Activated CD4-positive, alpha-beta T cell treated with anti-CD3 and anti-CD28 coated beads, Interleukin-2, amount 10 ng/mL, durations not matched to agents 7 days and 5 days (primary cell): ENCODE measurements at places on chromosomes 2 and 18.

DNA sequence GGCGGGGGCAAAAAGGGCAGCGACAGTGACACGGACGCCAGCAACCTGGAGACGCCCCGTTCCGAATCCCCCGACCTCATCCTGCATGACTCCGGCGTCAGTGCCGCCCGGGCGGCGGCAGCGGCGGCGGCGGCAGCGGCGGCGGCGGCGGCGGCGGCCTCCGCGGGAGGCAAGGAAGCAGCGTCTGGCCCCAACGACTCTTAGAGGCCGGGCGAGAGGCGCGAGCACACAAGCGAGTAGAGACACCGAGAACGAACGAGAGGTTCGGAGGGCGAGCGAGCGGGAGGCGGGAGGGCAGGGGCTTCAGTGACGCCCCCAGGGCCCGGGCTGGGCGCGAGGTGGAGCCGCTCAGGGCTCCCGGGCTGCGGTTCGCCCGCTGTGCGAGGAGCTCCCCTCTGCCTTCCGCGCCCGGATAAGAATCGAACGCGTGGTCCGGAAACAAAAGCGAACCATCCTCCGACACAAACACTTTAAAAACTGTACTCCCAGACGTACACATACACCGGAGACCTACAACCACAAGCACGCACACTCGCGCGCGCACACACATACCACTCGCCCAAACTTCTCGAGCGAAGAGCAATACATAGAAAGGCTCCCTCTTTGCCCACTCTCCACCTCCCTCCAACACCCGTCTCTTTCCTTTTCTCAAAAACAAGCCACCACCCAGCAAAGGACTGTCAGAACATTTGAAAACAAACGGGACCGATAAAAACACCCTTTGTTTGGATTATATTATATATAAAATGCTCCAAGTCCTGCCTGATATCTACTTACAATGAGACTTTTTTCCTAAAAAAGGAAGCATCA lies 2.8 kb downstream of the SP9 start:
- peak; percentile 43 for DNase-seq

GRCh38 chr18:8765783-8766463 lies 60.6 kb downstream of the MTCL1 start:
- DNase-seq, result no peak

DNA sequence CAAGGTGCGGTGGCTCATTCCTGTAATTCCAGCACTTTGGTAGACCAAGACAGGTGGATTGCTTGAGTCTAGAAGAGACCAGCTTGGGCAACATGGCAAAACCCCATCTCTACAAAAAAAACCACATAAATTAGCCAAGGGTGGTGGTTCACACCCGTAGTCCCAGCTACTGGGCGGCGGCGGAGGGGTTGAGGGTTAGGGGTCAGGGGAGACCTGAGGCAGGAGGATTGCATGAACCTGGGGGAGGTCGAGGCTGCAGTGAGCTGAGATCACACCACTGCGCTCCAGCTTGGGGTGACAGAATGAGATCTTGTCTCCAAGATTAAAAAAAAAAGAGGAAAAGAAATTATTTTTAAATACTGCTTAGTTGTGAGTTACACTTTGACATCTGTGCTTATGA lies 1.3 kb upstream of the HTR2B start:
- no peak for DNase-seq

- peak; percentile 46 for DNase-seq
These were observed 127.5 kb downstream of the NFATC1 start for GRCh38 chr18:79523206-79523735.

DNA sequence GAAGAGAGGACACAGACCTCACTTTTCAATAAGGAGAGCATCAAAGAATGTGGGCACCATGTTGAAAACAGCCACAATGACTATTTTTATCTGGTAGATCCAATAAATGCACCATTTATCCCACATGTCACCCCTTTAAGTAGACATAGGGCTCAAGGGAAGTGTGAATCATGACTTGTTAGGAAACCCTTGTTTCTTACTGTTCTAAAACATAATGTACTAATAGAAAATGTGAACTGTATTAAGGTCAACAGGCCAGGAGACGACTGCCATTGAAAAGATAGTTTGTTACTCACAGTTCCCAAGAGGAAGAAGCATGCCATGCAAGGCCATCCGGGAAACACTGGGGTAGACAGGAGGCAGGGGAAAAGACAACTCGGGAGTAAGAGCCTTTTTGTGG lies 137.7 kb downstream of the EN1 start:
- no peak for DNase-seq

- no peak for DNase-seq
These were observed 332.7 kb downstream of the LRRTM1 start for GRCh38 chr2:79971807-79972206.

- DNase-seq, result no peak
These were observed 61.1 kb upstream of the LPIN2 start for GRCh38 chr18:3074087-3074486.

- no peak for DNase-seq
These were observed 37.7 kb downstream of the PSD4 start for GRCh38 chr2:113211226-113212105.

GRCh38 chr2:36650031-36650829 lies 46.3 kb upstream of the VIT start:
- DNase-seq, result no peak

DNA sequence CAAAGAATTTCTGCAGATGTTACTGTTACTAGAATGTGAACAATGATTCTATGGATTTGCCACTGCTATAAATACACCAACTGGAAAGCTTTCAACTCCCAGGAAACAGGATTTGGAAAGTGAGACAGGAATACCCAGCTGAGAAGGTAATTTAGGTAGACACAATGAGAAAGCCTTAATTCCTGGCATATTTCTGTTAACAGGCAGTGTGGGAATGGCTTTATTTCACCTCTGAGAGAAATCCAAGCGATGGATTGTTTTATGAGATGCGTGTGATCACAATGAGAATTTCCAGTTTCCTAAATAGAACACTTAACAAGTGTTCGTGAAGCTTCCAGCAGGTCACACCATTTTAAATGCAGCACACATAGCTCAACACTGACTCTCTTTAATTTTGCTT lies 133.0 kb downstream of the SLC8A1 start:
- no peak for DNase-seq

DNA sequence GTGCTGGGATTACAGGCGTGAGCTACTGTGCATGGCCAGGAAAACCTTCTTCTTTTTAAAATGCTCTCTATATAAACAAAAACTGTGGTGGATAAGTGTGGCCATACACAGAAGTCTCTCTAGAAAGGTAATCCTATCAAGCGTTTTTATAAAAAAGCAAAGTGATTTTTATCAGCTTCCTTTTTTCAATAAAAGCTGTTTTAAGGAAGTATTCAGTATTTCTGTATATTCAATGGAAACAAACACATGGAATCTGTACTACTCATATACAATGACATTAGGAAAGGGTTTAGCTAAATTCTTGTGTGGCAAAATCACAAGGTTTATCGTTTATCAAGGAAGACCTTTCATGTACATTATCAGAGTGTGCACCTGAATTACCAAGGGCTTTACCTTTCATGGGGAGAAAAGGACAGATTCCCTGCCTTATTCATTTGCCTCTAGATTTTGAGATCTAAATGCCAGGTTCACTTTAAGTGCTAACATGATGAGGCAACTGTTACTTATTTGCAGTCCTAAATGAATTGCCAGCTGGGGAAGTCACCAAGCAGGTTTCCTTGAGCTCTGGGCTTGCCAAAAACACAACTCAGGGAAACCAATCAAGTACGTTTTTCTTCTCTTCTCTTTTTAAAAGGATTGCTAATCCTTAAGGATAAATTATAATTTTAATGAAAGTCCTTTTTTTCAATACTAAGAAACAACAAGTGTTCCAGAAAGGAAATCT lies 70.8 kb downstream of the RTN4 start:
- DNase-seq, result no peak

DNA sequence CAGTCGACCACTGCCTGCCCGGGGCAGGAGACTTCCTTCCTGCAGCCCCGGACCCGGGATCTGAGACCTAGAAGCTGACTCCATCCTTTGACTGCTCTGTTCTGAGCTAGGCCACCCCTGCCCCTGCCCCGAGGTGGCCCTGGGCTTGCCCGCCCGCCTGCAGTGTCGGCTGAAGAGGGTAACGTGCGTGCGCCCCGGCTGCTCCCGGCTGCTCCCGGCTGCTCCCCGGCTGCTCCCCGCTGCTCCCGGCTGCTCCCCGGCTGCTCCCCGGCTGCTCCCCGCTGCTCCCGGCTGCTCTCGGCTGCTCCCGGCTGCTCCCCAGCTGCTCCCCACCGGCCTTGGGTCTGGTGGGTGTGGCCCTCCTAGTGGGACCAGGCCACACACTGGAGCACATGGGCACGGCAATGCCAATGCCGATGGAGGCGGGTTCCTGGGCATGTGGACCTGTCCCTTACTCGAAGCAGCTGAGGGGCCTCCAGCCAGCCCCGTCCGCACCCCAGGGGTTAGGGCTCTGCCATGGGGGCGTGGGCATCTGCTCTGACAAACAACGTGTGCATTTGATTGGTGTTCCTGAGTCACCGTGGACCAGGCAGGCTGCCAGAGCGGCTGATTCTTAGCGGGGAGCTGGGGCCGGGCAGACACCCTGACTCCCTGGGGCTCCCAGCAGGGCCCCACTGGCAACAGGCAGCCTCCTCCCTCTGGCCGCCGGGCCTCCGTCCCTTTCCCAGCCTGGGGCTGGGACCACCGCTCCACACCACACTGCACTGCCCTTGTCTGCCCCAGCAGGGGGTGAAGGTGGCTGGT lies 2.0 kb upstream of the GAL3ST2 start:
- no peak for DNase-seq

GRCh38 chr2:174692256-174692919 lies 71.9 kb downstream of the CHRNA1 start:
- no peak for DNase-seq

- no peak for DNase-seq
These were observed 174.9 kb downstream of the TPGS2 start for GRCh38 chr18:36653870-36654269.

- DNase-seq, result no peak
These were observed 155.9 kb upstream of the CAPN13 start for GRCh38 chr2:30963184-30963583.
